Sigmoid colon (tissue), 7 donors: ENCODE measurements at places on chromosomes 2 and 18. TPM values are rescaled to one million over a fixed set of nuclear protein-coding genes. Genes with fewer than 3 reads are reported as not detected.

GRCh38 chr2:55887351-55887750 lies 36.2 kb downstream of the EFEMP1 start:
- DNase-seq = no peak

DNA sequence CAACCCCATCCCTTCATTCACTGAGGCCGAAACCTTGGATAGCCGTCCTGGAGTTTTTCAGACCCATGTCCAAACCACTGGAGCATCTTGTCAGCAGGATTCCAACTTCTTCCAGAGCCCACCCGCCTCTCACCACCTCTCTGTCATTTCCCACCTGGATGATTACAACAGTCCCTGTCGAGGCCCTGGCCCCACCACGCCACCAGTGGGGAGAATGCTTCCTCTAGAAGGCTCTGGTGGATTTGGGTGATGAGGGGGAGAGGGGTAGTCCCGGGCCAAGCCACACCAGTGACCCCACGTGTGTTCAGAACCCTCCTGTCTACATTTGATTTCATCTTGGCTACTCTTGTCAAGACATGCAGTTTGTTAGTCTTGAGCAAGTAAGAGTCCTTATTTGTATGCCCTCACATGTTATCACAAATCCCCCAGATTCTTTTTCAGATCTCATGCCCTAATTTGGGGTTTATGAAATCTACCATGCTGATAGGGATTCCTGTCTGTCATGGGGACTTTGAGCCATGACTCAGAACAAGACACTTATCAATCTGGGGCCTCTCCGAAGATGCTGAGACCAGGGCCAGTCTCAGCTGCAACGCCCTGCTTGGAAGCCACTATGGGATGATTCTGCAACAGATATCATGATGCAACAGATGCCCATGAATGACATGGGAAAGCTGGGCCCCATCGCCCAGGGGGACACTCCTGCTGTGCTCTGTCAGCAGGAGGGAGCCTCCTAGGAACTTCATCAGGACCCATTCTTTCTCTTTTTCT lies 186.1 kb downstream of the ZFP36L2 start:
- DNase-seq = no peak

GRCh38 chr2:55451699-55452098 lies 32.0 kb upstream of the CCDC88A start:
- DNase-seq = no peak

DNA sequence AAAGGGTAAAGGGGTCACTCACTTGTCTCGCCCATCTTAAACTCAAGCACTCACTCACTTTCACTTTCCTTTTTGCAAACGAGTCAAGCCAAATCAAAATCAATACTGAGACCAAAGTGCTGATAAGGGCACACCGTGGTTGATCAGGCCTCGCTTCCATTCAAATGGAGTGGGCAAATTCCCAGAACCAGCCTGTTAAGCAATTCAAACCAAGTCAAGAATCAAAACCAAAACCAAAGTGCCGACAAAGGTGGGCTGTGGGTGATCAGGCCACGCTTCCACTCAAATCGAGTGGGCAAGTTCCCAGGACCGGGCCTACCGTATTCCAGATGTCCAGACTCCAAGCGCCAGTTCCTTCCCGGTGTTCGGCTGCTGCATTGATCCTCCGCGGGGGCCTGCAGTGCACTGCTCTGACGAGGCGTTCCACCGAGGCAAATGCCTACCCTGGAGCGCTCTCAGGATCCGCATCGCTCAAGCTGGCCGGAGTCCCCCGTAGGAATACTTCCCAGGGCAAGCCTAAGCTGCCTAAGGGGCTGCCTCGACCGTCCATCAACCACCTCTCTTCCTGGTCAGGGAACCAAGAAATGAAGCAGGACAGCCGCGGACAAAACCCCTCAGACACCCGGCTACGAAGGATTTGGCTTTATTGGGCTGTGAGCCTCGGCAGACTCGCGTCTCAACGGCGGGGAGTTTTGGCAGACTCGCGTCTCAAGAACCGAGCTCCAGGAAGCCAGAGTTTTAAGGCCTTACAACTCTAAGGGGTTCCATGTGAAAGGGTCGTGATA lies 89.9 kb upstream of the SLC1A4 start:
- no peak for DNase-seq

GRCh38 chr2:109080109-109080508 lies 48.9 kb upstream of the SH3RF3 start:
- no peak for DNase-seq

DNA sequence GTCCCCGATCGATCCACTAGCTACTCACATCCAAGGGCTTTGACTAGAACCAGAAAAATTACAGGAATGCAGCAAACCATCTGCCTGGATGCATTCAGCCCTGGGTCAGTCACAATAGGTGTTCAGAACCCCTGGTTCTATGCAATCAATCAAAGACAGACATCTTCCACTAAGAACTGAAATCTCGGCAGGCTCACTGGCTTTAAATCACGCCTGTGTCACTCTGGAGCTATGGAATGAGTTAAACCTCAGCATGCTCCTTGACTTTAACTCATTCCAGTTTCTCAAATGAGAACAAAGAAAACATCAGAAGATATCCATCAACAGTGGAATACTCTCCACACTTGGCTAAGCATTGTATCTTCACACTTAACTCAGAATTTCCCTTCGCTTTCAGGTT lies 68.1 kb upstream of the SPTBN1 start:
- no peak for DNase-seq

The CASP8 gene
- polyA plus RNA-seq = 18.7 TPM

The DSG4 gene
- polyA plus RNA-seq = 0.09 TPM

The TUBA3E gene
- polyA plus RNA-seq = not detected

GRCh38 chr2:17816396-17817245 lies at the start of gene MSGN1:
TSS of gene MSGN1 (plus strand) at chr2:17816460. CDS start at chr2:17816519, 59 bp downstream.
- no peak for DNase-seq

The ZBTB7C gene
- polyA plus RNA-seq = 18.5 TPM

DNA sequence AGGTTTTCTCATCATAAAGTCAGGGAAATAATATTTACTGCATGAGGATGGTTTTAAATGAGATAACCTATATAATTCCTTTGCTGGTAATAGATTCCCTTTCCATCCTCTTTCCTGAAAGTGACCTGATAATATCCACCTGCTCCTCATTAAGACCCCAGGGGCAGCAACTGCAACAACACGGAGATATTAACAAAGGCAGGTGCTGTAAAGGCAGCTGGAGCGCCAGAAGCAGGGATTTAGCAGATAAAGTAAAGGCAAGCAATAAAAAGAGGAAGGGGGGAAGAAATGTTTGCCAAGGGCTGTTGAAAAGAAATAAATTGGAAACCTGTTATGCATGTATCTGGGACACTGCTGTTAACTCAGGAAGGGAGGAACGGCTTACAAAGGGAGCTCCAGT lies 472.6 kb upstream of the KLHL29 start:
- no peak for DNase-seq

The EN1 gene
- not detected for polyA plus RNA-seq

GRCh38 chr2:70356941-70357683 lies 55.2 kb upstream of the FAM136A start:
- DNase-seq = no peak

GRCh38 chr2:182885771-182886170 lies 19.3 kb upstream of the FRZB start:
- DNase-seq = no peak

GRCh38 chr2:101983486-101983885 lies 8.3 kb upstream of the IL1R2 start:
- no peak for DNase-seq

DNA sequence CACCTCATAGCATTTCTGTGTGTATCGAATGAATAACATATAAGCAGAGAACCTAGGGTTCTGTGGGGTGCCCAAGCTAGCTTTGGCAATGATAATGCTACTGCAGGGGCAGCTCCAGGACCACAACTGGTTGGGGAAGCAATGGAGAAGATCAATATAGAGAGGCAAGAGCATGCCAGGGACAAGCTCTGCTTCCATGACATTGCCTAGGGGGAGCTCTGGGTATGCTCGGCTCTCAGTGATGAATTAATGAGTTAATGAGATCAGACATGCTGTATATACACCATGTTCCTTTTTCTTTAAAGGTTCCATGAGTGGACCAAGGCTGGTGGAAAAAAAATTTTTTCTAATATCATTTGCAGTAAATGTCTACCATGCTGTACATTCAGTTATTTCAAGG lies 618.4 kb downstream of the BCL11A start:
- DNase-seq = no peak
